Activated CD4-positive, CD25-positive, alpha-beta regulatory T cell treated with anti-CD3 and anti-CD28 coated beads, Interleukin-2, amount 50 U/mL, for 72 hours (primary cell): ENCODE measurements at places on chromosomes 3 and 15.

GRCh38 chr3:57397175-57398026 is 104.9 kb upstream of the ASB14 start:
- DNase-seq, result peak; percentile 46

GRCh38 chr15:93826790-93827189 is 404.6 kb upstream of the MCTP2 start:
- no peak for DNase-seq

- no peak for DNase-seq
Measured at GRCh38 chr3:9214185-9214584, 35.3 kb downstream of the SRGAP3 start.

- no peak for DNase-seq
Measured at GRCh38 chr3:169297214-169297613, 366.3 kb downstream of the MECOM start.

GRCh38 chr15:41969851-41970431 is 2.4 kb downstream of the EHD4 start:
- no peak for DNase-seq

DNA sequence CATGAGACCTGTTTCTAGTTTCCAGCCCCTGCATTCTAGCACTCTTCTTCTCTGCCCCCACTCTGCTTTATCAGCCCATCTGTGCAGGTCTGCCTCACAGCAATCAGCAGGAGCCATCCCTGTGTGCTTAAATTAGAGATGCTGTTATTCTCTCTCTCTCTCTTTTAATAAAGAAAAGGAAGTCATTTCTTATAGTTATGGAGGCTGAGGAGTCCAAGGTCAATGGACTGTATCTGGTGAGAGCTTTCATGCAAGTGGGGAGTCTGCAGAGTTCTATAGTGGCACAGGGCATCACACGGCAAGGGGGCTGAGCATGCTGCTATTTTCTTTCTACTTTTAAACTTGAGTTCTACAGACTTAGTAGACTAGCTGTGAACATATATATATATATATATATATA is 4.5 kb upstream of the ST6GAL1 start:
- no peak for DNase-seq

DNA sequence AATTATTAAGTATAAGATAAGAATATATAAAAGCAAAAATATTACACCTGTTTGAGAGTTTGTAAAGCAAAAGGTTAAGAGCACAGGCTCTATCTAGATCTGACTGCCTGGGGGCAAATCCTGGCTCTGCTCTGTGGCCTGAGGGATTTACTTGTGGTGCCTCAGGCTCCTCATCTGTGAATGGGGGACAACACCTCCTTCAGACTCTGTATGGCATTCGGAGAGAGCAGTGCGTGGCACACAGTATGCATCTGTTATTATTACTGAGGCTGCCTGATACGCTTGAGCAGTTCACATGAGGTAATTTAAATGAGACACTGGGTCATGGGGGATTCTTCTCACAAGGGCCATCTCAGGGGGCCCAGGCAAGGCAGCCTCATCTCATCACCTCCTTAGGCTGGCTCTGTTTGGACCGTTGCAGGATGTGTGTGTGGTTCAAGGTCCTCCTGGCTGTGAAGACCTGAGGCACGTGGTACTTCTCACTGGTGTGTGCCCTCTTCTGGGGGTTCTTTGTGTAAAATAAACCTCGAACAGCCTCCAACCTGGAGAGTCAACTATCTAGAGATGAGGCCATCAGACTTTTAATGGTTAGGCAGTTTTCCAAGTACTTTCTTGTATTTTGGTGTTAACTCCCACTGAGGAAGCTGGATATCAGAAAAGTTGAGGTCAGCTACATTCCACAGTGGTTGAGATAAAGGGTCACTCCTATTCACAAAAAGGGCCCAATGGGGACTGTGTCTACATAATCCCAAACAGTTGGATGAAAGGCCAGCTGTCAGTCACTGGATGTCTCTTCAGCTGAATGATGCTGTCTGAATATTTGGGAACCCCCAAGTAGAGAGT is 9.0 kb downstream of the GNB5 start:
- DNase-seq, result no peak

DNA sequence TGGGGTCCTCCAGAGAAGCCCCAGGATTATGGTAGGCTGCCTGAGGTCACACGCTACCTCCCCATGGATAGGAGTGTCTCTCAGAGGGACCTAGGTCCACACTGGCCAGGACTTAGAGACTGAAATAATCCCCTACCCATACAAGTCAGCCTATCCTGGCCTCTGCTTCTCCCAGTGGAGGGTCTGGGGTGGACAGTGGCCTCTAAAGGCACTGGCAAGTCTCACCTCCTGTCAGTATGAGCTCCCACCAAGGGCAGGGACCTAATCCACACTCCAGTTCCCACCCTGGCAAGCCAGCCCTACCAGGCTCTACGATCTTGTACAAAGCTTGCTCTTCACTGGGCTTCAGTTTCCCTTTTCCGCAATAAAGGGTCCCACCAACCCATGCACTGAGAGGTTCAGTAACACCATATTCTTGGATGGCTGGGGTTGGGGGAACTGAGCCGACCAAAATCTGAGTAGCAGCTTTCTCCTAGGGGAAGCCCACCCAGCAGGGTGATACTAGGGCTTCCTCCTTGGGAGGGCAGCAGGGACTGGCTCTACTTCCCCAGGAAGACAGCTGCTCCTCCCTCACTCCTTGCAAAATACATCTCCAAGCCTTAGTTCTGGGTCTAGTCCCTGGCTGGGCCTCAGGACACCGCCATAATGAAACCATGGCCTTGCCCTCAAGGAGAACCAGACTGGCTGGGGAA is 2.4 kb downstream of the CISH start:
- no peak for DNase-seq

- DNase-seq, result no peak
Measured at GRCh38 chr3:84125201-84125721, 833.5 kb upstream of the CADM2 start.

DNA sequence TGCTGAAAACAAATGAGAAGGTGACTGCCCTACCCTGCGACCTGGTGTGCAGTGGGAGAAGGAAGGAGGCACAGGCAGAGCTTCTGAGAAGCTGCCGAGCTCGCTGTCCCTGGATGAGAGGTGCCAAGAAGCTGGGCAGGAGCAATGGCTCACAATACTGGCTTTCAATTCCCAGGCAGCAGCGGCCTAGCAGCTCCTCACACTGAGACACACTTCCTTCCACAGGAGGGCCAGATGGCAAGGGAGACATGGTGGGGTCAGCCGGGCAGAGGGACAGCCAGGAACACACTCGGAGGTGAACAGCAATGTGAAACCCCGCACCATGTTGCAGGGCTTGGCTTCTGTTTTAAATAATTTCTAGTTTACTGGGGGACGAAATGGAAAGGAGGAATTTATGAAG is 314.6 kb downstream of the EPHB1 start:
- DNase-seq, result no peak

GRCh38 chr3:120093119-120093910 is 932 bp downstream of the GSK3B start:
- no peak for DNase-seq

DNA sequence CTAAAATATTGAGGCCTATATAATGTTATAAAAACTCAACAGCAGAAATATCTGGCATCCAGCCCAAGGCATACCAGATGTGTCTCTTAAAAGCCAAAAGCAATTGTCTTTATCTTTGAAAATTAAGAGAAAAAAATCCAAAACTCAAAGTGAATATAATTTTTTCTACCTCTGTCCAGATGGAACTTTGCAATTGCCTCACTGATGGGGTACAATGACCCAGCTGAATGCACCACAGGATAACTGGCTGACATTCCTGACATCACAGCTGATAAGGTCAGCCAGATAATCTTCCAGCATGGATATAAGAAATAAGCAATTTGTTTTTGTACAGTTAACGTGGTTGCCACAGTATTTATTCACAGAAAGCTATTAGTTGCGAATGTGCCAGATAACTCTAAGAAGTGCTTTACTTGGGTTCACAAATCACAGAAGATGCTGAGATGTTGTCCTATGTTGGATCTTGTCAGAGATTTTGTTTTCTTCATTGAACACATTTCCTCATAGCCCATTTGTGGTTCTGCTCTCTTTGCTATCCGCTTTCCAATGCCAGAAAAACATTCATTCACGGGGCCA is 566.9 kb upstream of the CCDC54 start:
- DNase-seq, result no peak

DNA sequence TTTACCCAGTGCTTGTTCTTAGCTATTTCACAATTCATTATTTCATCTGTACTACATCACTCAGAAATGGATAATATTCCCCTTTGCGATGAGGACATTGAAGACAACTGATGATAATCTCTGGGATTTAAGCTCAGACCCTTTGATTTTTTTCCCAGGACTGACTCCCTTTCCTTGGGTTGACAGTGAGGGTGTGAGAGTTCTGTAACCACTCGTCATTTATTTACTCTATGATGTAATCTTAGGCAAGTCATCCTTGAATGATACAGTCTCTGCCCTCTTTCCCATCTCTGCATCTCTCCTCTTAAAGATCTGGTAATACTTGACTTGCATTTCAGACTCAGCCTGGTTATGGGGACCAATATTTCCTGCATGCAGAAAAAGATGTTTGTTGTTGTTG is 1041.7 kb downstream of the AGBL1 start:
- no peak for DNase-seq
